ENCODE measurements at places on chromosomes 7 and 10. TPM values are rescaled to one million over a fixed set of nuclear protein-coding genes. Genes with fewer than 3 reads are reported as not detected.

TSPAN33 gene
- total RNA-seq: 0.44 TPM

ITGB8 gene
- 31.2 TPM for total RNA-seq

CTBP2 gene
- total RNA-seq: 60.6 TPM

ABCB1 gene
- total RNA-seq: 1.3 TPM

LIPF gene
- not detected for total RNA-seq

LOXL4 gene
- 0.87 TPM for total RNA-seq

ASNS gene
- 3.3 TPM for total RNA-seq

MALSU1 gene
- total RNA-seq: 58.5 TPM

TMEM130 gene
- not detected for total RNA-seq

TYW1 gene
- 12.1 TPM for total RNA-seq

NRF1 gene
- total RNA-seq: 12.9 TPM

DKK1 gene
- total RNA-seq: 15.7 TPM

GPR15LG gene
- total RNA-seq: not detected

NPC1L1 gene
- not detected for total RNA-seq

TNS3 gene
- 6.8 TPM for total RNA-seq

PNPLA8 gene
- total RNA-seq: 20.5 TPM

HOXA3 gene
- 2.4 TPM for total RNA-seq

DNA sequence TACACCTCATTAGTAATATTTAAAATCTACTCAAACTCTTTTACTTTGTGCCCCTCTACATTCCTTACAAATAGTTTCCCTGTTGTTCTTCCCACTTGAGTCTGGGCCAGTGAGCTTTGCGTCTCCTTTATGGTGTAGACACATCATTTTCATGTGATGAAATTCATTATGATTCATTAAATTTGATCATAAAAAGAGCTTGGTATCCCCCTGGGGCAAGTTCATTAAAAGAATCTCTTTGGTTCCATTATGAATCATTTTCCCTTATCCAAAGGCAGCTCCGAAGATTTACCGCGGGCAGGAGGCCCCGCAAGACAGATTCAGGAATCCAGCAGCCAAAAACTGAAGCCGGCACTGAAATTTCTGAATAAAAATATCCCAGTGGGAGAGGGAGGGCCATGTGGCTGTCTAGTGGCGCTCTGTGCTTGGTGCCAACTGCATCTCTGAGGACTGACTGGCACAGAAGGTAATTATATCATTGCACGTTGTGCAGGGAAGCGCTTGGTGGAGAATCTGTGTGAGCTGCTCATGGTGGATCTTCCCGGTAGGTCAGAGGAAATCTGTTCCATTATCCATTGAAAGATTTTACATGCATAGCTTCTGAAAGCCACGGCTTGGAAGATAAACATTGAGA, 151.4 kb upstream of the PITRM1 start:
- no peak for DNase-seq

GRCh38 chr7:137335814-137336213, 7.7 kb downstream of the PTN start:
- no peak for DNase-seq

- no peak for DNase-seq
Measured at GRCh38 chr10:110613996-110614495, 30.1 kb upstream of the RBM20 start.

DNA sequence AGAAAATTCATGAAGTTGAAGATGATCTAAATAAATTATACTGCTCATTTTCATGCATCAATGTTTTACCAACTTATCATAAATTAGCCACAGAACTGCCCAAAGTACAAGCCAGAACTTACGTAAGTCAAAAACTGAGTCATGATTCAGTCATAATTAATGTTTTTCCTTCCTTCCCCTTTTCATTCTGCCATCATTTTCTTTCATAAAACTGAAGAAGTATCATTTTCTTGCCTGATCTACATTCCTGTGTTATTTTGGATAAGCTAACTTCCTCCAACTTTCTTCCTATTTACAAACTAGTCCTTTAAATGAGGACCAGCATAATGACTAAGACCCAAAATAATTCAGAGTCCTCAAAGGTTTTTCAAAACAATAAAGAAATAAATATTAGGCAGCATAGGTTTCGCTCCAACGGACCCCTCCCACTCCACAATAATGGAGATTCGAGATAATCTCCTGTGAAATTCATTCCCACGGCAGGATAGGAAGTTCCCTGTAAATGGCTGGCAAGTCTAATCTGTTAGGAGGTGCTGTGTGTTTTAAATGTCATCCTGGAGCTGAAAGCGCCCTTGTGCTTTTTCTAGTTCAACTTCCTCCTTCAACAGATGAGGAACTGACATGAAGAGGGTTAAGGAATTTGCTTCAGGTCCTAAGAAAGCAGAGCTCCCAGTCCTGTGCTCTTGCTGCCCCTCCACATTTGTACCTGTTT, 218.9 kb downstream of the DOCK4 start:
- DNase-seq: peak; percentile 75

DNA sequence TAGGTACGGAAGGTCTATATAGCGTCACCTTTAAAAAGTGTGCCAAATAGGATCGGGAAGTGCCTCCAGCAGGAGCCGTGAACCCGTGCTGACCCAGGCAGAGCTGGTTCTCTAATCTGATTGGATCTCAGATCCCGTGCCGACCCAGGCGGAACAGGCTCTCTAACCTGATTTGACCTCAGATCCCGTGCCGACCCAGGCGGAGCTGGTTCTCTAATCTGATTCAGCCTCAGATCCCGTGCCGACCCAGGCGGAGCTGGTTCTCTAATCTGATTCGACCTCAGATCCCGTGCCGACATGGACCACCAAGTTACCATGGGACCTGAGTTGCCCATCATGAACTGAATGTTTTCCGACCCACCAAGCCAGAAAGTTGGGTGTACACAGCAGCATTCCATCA, 463.9 kb downstream of the PTPRN2 start:
- DNase-seq: no peak

DNA sequence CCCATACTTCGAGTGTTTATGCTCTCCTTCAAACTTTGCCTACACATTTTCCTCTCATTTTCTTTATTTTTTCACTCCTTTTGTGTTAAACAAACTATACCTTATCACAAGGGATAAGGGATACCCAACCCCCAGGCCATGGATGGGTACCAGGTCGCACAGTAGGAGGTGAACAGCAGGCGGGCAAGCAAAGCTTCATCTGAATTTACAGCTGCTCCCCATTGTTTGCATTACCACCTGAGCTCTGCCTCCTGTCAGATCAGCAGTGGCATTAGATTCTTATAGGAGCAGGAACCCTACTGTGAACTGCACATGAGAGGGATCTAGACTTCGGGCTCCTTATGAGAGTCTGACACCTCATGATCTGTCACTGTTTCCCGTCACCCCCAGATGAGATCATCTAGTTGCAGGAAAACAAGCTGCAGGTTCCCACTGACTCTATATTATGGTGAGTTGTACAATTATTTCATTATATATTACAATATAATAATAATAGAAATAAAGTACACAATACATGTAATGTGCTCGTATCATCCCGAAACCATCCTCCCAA, 28.5 kb downstream of the ZC3HC1 start:
- peak; percentile 56 for DNase-seq

DNA sequence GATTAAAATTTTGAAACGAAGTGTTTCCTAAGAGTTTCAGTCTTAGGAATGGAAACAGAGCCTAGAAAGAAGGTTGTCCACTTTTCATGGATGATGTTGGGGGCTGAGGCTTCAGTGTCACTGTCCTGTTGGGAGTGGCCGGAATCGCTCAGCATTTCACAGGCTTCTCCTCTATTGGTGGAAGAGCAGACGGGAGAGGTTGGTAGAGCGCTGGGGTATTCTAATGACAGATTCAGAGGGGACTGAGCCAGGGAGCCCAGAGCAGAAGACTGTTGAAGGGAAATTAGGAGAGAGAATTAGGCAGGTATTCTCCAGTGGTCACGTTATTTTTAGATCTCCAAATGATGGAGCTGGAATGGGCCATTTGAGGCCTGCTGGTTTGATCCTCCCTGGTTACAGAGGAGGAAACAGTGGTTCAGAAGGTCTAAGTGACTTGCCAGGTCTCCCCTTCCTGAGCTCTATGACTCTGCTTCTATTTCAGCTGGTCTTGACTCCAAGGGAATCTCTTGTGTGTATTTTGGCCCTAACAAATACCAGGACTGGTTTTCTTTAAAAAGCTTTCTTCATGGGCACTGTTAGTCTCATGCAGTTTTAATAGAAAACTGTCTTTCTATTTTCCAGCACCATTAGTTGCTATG, 35.7 kb upstream of the EEPD1 start:
- DNase-seq: peak; percentile 53

- DNase-seq: no peak
Measured at GRCh38 chr7:50416527-50417182, 33.5 kb downstream of the FIGNL1 start.

DNA sequence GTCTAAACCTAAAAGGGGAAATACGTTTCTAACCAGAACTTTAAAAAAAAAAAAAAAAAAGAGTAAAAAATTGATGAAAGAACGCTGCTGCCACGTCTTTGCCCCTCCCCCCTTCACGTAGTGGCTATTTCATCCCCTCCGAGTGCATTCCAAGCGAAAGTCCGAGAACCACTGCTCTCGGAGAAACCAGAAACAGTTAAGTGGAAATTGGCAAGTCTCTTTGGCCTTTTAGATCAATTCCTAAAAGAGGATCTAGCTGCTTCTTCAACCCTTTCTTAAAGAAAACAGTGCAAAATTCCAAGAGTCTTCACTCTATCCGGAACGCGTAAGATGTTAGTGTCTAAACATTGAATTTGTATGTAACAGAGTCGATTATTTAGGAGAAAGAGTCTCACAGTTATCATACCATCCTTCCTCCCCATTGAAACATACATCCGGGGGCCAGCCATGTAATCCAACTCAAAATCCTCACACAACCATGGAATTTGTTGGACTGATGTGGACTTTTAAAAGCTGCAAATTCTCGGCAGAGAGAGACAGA, 1.1 kb downstream of the P4HA1 start:
- DNase-seq: peak; percentile 76

GRCh38 chr10:17607603-17608332, 9.4 kb downstream of the HACD1 start:
- DNase-seq: peak; percentile 81

GRCh38 chr7:130951303-130951975, 217.4 kb upstream of the KLF14 start:
- DNase-seq: no peak

DNA sequence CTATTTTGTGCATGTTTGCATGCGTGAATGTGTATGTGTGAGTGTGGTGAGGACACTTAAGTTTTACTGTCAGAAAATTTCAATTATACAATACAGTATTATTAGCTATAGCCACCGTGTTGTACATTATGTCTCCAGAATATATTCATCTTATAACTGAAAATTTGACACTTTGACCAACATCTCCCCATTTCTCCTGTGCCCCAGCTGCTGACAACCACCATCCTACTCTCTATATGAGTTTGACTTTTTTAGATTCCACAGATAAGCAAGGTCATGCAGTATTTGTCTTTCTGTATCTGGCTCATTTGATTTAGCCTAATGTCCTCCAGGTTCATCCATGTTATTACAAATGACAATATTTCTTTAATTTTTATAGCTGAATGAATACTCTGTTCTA, 195.0 kb downstream of the GPR37 start:
- DNase-seq: no peak

- DNase-seq: no peak
Measured at GRCh38 chr7:22654831-22655230, 72.2 kb upstream of the IL6 start.

- no peak for DNase-seq
Measured at GRCh38 chr7:135920478-135920877, 56.7 kb downstream of the MTPN start.

- DNase-seq: no peak
Measured at GRCh38 chr7:42338231-42338915, 101.4 kb upstream of the GLI3 start.

- peak; percentile 60 for DNase-seq
Measured at GRCh38 chr10:119701861-119702260, 24.0 kb upstream of the INPP5F start.

GRCh38 chr7:69736126-69736810, 138.0 kb downstream of the AUTS2 start:
- no peak for DNase-seq

DNA sequence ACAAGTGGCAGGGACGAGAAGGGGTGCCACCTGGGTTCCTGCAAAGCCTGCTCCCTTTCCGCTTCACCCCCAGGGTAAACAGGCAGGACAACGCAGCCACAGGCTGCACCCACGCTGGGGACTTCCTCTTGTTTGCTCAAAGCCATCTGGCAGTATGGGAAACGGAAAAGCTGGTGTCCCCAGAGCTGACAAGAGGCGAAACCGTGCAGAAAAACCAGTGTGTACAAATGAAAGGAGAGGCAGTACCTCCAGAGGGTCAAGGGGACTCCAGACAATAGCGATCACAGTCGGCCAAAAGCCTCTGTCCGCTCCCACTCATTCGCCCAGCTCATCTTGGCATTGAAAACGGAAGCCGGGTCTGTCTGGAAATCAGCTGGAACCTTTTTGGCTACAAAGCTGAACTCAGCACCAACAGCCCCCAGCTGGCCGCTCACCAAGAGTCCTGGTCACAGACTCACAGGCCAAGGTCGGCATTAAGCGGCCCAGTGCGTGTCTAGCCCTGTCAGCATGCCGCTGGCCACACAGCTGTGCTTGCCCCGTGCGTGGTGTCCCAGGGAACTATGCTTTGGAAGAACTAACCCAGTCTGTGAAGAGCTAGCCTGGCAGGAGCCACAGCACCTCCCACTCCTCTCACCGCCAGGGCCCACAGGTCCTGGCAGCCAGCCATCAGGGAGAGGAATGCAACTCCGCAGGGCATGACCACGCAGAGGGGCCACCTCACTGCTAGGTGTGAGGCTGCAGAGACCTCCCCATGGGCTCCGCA, 10.4 kb downstream of the TNS3 start:
- peak; percentile 68 for DNase-seq

- DNase-seq: no peak
Measured at GRCh38 chr10:25501912-25502311, 327.1 kb downstream of the GPR158 start.

- no peak for DNase-seq
Measured at GRCh38 chr10:119867317-119867716, 5.3 kb downstream of the MCMBP start.

- DNase-seq: no peak
Measured at GRCh38 chr10:84401854-84402611, 73.6 kb downstream of the CCSER2 start.
